ENCODE measurements at places on chromosomes 3 and 15. TPM values are rescaled to one million over a fixed set of nuclear protein-coding genes. Genes with fewer than 3 reads are reported as not detected.

Gene SEMA3G
- not detected for total RNA-seq

Gene PLA2G4D
- not detected for total RNA-seq

Gene PIK3CB
- total RNA-seq, result 34.2 TPM

Gene NR2E3
- total RNA-seq, result not detected

Gene TAGLN3
- total RNA-seq, result not detected

Gene ALDH1A2
- total RNA-seq, result not detected

Gene LRRC31
- not detected for total RNA-seq

Gene ABI3BP
- total RNA-seq, result not detected

Gene FETUB
- total RNA-seq, result not detected

GRCh38 chr3:135447483-135447882 is 518.0 kb upstream of the PPP2R3A start:
- H3K4me3 ChIP-seq, result no peak overlapping the region
- H3K27me3 ChIP-seq, result peaks cover 3% of the 10 kb centered on the region
- no peaks in the 10 kb centered on the region for H3K36me3 ChIP-seq
- no peak overlapping the region for H3K27ac ChIP-seq

- peaks cover 16% of the 10 kb centered on the region for H3K4me1 ChIP-seq
- H3K36me3 ChIP-seq, result peaks cover 16% of the 10 kb centered on the region
- no peak overlapping the region for H3K4me3 ChIP-seq
- H3K27ac ChIP-seq, result no peak overlapping the region
Observed at GRCh38 chr3:53243165-53243564, 12.7 kb downstream of the TKT start.

GRCh38 chr15:35444557-35445204 is 101.3 kb downstream of the DPH6 start:
- no peaks in the 10 kb centered on the region for H3K4me1 ChIP-seq
- no peak overlapping the region for H3K27ac ChIP-seq
- no peak overlapping the region for H3K4me3 ChIP-seq
- H3K27me3 ChIP-seq, result no peaks in the 10 kb centered on the region
- H3K36me3 ChIP-seq, result no peaks in the 10 kb centered on the region

DNA sequence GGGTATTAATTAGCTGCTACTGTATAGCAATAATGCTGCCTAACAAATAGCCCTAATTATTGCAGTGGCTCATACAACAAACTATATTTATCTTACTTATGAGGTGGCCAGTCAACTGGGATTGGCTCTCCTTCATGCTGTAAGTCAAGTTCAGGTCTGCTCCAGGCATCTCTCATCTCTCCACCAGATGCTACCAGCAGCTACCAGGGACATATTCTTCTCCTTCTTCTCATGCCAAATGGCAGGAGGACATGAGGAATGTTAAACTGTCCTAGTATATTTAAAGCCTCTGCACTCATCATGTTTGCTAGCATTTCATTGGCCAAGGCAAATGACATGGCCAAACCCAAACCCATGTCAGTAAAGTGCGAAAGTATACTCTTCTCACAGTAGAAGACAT is 17.3 kb downstream of the SV2B start:
- no peak for DNase-seq
- H3K4me3 ChIP-seq, result no peak overlapping the region
- no peaks in the 10 kb centered on the region for H3K36me3 ChIP-seq
- no peak overlapping the region for H3K27ac ChIP-seq
- peaks cover 28% of the 10 kb centered on the region for H3K27me3 ChIP-seq

GRCh38 chr3:107951126-107951525 is 139.7 kb downstream of the CD47 start:
- H3K27me3 ChIP-seq, result no peaks in the 10 kb centered on the region
- H3K4me1 ChIP-seq, result peaks cover 18% of the 10 kb centered on the region
- H3K27ac ChIP-seq, result no peak overlapping the region
- no peaks in the 10 kb centered on the region for H3K36me3 ChIP-seq

DNA sequence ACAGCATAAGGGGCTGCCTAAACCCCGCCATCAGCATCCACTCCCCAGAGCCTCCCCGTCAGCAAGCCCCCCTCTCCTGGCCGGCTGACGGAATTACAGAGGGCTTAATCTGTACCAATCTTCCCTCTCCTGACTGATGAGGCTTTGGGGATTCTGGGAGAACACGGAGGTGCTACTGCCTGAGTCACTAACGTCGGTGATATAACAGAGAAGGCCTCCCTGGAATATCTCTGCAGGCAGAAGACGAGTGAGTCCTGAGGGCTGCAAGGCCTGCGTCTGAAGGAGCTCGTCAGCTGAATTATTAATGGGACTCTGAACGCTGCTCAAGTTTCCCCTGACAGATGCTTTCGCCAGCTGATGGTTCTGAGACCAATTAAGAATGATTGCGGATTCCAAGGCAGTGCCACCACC is 147.7 kb downstream of the XXYLT1 start:
- no peak for DNase-seq
- no peak overlapping the region for H3K4me3 ChIP-seq

DNA sequence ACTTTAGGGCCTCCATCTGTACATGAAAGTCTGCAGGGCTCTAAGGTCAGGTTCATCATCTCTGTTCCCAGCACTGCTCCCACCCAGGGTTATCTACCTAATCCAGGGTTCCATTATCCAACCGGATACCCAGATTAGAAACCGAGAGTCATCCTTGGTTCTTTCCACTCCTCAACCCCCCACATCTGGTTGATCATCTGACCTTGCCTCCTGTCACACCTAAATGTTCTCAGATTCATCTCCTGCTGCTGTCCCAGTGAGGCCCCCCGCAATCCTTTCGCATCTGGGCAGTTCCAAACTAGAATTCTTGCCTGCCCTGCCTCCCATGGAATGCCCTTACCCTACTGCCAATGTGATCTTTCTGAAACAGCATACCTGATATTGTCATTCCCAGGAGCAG is 136.5 kb downstream of the PDE8A start:
- no peak overlapping the region for H3K27ac ChIP-seq
- H3K27me3 ChIP-seq, result no peaks in the 10 kb centered on the region
- peaks cover 71% of the 10 kb centered on the region for H3K36me3 ChIP-seq
- DNase-seq, result no peak
- no peak overlapping the region for H3K4me3 ChIP-seq

All from naive thymus-derived CD8-positive, alpha-beta T cell (primary cell).